ENCODE measurements at places on chromosomes 4 and X.

DNA sequence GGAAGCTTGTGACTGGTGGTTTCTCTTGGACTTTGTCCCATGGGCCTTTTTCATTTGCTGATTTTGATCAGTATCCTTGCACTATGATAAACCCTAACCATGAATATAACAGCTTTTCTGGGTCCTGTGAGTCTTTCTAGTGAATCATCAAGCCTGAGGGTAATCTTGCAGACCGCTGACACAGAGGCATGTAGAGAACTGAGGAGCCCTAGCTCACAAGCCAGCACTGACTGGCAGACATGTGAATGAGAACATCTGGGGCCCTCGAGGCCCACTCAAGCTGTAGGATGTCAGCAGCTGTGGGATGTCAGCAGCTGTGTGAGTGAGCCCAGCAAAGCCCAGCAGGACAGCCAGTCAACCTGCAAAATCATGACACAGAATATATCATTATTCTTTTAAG lies 36.7 kb downstream of the HMGB3 start:
- no peak for DNase-seq

DNA sequence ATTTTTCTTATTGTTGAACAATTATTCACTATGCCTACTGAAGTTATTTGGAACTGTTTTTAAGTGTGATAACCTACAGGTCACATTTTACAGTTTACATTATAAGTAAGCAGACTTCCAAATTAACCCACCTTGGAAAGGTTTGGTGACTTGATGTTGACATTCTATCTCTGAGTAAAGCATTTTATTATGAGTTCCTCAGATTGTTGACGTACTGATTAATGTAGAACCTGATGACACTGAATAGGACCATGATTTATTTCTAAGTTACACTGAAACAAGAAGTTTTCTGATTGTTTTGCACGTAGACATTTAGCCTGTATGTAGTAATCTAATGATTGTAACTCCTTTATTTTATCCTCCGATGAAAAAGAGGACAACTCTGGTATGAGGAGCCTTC lies 17.0 kb upstream of the CXCL3 start:
- no peak for DNase-seq

DNA sequence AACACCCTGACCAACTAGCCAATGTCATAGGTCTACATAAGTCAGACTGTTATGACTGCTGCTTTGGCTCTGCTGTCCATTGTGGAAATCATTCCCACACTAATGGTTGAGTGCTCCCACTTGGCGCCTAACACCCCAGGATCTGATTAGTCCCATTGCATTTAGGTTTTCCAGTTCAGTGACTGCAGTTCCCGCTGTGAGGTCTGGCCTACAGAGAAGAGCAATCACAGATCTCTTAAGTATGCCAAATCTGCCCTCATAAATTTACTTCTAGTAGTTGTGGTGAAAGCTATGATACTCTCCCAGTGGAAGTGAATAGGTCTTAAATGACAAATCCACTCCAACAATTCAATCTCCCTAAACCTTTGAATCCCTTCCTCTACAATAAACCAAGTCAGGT lies 77.3 kb upstream of the IL2 start:
- DNase-seq, result no peak

DNA sequence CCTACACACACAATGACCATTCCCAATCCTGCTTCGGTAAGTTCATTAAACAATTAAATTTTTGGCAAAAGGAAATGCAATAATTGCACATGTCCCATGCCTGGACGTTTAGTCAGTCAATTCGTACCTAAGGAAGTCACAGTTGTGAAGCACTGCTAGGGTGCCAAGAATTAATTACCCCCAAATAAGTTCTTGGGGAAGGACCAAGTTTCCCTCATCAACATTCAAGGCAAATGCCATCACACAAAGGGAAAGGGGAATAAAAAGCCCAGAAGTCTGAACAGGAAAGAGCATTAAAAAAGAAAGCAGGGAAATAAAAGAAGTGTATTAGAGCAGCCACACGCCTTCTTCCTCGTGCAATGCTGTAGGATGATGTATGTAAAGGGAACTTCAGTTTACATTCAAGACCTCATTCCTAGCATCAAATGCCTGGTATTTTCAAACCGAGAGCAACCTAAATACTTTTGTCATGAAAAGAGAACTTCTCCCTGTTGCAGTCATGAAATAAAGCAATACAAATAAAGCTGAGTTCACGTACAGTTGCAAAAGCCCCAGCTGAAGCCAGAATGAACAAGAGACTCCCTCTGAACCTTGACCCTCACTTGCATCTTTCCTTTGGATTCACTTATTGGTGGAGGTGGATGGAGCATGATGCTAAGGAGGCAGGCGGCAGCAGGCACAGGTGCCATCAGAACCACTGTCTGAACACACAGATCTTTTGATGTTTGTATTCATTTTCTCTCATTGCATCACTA lies 124.0 kb upstream of the PPARGC1A start:
- DNase-seq, result no peak

- no peak for DNase-seq
Observed at GRCh38 chr4:13601048-13601447, 26.5 kb downstream of the BOD1L1 start.

DNA sequence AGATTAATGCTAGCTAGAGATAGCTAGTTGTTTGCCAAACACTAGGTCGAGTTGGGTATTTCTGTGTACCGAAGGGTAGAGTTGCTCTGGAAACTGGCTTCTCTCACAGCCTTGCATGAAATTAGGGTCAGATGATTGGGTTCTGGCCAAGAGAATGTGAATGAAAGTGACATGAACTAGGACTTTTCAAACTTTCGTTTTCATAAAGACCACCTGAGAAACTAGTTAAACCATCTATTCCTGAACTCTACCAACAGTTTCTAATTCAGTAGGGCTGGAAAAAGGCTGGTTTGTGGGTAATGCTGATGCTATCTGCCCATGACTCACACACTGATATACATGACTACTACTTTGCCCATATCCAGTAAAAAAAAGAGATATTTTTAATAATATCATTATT lies 157.6 kb downstream of the GASK1B start:
- DNase-seq, result no peak

DNA sequence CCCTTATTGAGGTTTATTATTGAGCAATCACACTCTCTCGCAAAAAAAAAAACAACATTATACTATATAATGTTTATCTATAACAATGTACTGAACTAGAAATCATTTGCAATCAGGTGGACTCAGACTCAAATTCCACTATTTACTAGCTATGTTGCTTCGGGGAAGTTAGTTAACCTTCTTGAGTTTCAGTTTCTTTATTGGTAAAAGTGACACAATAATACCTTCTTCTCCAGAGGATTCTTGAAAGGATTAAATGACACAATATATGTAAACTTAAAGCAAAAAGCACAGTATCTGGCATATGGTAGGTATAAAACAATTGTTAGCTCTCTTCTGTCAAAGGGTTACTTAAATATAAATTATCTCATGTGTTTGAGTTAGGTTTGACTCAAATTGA lies 31.5 kb upstream of the HDAC8 start:
- DNase-seq, result no peak

DNA sequence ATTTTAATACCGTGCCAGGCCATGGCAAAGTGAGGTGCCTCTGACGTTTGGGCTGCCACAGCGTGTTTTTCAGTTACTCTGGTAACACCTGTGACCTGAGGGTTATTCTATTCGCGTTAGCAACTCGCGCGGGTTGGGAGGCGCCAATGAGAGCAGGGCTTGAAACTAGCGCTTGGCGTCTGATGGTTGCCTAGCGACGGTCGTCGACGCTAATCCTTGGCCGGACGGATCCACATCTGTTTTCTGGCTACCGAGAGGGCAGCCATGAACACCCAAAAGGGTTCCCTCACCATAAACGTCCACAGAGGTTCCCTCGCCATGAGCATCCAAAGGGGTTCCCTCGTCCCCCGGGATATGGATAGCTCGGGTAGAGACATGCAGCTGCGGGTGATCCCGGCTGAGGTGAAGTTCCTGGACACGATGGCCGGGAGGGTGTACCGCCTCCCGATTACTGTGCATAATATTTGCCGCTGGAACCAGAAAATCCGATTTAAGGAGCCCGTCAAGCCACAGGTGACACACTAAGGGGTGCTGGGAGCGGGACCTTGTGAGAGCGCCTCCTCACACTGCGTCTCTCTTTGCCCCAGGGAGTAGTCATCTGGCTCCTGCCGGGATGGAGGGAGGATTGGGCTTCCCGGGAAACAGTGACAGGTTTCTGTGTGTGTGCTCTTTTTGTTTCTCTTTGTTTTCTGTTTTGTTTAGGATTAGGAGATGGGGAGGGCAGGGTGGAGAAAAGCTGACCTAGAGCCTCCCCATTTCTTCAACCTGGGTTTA lies at the start of gene CFAP47:
CFAP47 (plus strand) TSS at position 199 of the 774 bp plus-strand sequence; CDS start at position 265, 66 bp downstream.
- DNase-seq, result peak; percentile 36
